KBM-7 (cell line): ENCODE measurements at places on chromosomes 11 and 22.

DNA sequence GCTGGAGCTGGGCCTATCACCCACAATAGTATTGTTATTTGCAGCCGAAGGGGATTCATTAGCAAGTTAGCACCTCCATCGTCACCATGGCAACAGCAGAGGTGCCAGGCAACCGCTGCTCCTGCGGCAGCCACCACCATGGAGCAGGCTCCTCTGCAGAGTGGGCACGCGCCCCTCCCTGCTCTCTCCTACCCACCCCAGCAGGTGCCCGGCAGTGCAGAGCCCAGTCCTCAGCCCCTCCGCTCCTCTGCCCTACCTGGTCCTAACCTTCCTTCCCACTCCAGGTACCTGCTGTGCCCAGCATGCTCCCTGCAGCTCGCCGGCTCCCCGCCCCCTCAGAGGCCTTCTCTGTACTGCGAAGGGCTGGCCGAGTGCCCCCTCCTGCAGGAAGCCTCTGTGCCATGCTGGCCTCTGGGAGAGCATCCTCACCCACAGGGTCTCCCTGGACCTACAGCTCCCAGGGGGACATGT lies 3.6 kb downstream of the DUSP8 start:
- DNase-seq, result no peak

DNA sequence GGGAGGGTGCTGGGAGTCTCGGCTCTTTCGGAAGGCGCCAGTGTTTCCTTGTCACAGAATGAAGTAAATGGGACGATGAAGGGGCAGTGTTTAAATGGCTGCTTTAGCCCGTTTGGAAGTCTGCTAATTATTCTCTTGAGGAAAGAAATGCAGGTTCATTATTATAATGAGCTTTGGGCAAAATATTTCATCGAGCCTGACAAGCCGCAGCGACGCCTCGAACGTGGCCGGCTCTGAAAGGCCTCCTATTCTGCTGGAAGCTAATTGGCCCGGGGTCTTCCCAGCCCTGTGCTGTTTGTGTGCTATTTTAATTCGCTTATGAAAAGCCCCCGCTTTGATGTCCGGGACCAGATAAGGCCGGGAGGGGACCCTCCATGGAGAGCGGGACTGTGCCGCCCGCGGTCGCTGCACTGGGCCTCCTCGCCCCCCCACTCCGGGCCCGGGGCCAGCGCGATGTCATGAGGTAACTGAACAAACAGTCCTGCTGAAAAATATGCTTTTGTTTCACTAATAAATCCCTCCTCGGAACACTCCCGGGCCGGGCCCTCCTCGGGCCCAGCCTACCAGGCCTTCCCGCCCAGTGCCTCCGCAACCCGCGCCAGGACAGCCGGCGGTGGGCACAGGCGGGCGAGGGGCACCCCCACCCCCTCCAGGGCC lies 78.4 kb downstream of the CDKN1C start:
- no peak for DNase-seq

GRCh38 chr11:104092744-104093143 lies 56.3 kb downstream of the DDI1 start:
- DNase-seq, result no peak

DNA sequence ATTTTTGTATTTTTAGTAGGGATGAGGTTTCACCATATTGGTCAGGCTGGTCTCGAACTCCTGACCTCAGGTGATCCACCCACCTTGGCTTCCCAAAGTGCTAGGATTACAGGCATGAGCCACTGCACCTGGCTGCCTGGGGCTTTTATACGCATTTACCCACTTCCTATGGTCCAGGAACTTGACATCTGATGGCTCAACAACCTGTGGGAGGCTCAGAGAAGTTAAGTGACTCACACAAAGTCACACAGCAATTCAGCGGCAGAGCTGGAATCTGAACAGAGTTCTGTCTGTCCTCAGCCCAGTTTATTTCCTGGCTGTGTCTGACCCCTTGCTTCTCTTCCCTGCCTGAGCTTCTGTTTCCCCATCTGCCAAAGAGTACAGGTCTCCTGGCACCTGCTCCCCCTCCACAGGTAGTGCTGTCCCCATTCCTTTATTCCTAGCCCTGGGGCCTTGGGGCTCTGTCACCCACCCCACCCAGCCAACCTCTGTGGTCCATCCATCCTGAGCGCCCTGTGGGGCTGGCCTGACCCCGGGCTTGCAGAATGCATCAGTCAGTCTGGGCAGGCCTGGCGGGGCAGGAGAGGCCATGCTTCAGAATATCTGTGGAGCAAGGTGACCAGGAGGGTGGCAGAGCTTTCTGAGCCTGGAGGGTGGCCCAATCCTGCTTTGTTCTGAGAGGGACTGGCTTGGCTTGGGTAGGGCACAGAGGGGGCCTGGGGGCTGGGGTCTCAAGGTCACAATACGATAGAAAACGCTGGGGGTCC lies 50.6 kb downstream of the CACNA1I start:
- no peak for DNase-seq

DNA sequence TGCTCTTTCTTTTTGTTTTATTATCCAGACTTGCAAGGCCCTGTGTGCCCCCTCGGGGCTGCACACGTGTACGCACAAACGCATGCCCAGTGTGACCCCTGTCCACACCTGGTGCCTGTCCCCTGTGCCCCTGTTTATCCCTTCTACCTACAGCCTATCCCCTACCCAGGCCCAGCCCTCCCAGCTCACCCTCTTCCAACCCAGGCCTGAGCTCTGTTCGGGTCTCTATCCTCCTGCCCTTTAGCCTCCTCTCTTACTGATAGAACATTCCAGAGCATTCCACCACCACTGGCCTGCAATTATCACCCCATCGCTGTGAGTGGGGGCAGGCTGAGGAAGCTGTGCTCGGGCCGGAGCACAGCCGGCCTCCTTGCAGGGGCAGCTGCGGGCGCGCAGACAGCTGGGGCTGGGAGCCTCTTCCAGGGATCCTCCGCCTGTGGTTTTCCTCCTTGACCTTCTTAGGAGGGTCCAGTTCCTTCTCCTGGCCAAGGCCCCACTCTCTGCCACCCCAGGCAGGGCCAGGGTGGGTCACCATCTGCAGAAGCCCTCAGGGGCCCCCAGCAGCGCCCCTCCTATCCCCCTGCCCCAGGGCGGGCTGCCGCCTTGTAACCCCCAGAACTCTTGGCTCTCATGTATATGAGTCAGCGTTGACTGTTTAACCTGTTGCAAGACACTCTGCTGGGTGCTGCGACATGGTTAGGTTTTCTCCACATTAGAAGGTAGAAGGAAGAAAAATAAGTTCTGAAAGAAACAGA lies 41.8 kb upstream of the KCNQ1OT1 start:
- no peak for DNase-seq

DNA sequence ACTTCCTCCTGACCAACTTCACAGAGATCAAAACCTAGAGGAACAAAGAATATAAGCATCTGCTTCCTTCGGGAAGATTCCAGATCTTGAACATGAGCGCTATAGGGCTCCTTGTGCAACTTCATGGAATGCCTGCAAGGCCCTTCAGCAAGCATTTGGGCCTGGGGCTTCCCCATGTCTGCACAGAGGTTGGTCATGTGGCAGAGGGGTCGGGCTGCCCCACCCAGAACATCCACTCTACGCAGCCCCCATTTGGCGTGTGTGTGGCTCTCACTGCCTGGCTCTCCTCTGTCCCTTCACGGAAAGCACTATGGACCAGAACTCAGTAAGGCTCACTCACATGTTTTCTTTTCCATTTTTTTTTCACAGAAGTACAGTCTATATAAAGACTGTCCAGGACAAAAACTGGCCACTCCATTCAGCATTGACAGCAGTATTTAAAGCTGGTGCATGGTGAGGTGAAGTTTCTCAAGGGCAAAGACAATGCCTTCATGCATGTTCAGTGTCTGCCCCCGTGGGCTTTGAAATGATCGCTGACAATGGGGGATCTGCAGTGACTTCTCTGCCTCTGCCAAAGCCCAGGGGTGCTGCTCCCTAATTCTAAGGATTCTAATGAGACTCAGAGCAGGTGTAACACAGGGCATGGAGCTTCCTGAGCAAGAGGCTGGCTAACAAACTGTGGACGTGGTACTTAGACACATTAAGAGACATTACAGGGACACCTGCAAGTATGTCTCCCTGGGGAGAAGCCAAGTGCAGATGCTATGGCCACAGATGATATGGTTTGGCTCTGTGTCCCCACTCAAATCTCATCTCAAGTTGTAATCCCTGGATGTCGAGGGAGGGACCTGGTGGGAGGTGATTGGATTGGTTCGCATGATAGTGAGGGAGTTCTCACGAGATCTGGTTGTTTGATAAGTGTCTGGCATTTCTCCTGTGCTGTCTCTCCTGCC lies 66.5 kb upstream of the PITPNB start:
- no peak for DNase-seq

GRCh38 chr11:102780491-102780918 lies at the start of gene MMP10:
Gene MMP10, minus strand, starts transcription at chr11:102780628. Its CDS starts 37 bp downstream, at chr11:102780591.
- DNase-seq, result no peak

DNA sequence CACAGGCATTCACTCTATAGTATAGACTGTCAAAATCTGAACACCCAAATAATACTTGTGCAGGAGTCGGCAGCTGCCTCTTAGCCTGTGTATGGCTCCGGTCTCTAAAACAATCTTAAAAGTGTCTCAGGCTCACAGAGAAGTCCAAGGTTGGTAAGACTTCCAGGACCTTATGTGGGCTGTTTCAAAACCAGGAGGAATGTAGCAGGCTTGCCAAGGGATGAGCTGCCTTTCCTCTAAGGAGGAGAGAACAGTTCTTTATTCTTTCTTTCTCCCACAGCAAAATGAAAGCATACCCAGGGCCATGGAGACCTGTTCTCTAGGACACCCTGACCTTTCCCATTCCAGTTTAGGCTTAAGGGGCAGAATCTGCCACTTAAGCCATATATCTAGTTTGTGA lies 176.5 kb downstream of the TRPC6 start:
- DNase-seq, result no peak

GRCh38 chr11:103709371-103709770 lies 327.1 kb upstream of the DDI1 start:
- DNase-seq, result peak; percentile 77

- no peak for DNase-seq
Observed at GRCh38 chr11:74687237-74688023, 43.8 kb downstream of the CHRDL2 start.

DNA sequence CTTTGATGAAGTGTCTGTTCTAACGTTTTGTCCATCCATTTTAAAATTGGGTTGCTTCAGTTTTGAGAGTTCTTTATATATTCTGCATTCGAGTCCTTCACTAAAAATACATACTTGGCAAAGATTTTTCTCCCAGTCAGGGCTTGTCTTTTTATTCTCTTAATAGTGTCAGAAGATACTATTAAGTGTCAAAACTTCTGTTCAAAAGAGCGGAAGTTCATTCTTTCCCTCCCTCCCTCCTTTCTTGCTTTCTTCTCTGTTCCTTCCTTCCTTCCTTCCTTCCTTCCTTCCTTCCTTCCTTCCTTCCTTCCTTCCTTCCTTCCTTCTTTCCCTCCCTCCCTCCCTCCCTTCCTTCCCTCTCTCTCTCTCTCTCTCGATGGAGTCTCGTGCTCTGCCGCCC lies 7.6 kb upstream of the MUC6 start:
- DNase-seq, result no peak

- no peak for DNase-seq
Observed at GRCh38 chr22:46237453-46238124, 12.5 kb downstream of the CDPF1 start.
